NCI-H1417 (cell line): ENCODE measurements at places on chromosomes 1 and 21.
A peak's percentile ranks its signal among the peaks of the same experiment; 100 is the strongest.

- peak; percentile 73 for DNase-seq
Measured at GRCh38 chr1:230548997-230549396, 93.3 kb upstream of the COG2 start.

DNA sequence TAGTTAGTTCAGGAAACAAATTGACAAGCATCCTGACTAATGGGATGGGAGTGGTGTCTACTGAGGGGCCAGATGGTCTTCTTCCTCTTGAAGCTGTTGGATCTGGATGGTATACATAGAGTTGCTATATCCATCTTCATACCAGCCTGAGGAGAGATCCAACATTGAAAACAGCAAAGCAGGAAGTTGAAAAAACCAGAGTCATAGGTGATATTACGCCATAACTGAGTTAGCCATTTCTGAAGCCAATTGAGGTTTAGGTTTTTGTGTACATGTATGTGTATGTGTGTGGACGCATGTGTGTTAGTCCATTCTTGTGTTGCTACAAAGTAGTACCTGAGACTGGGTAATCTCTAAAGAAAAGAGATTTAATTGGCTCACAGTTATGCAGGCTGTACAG is 2.3 kb upstream of the TSPAN2 start:
- no peak for DNase-seq

DNA sequence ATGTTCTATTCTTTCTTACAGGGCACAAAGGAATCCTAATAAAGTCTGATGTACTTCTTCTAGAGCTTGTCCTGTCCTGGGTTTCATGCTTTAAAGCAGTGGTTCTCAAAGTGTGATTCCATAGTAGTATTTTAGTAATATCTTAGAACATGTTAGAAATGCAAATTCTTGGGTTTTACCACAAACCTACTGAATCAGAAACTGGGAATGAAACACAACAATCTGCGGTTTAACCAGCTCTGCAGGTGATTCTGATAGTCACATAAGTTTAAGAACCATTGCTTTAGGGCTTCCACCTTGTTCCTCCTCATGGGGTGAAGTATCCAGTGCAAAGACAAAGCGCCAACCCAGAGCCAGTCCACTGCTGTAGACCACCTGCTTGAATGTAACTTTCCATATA is 41.1 kb downstream of the NGF start:
- DNase-seq: no peak

GRCh38 chr1:207006083-207006482 is 26.5 kb downstream of the C1orf116 start:
- DNase-seq: no peak

GRCh38 chr1:197178998-197179397 is 32.5 kb upstream of the ASPM start:
- no peak for DNase-seq

DNA sequence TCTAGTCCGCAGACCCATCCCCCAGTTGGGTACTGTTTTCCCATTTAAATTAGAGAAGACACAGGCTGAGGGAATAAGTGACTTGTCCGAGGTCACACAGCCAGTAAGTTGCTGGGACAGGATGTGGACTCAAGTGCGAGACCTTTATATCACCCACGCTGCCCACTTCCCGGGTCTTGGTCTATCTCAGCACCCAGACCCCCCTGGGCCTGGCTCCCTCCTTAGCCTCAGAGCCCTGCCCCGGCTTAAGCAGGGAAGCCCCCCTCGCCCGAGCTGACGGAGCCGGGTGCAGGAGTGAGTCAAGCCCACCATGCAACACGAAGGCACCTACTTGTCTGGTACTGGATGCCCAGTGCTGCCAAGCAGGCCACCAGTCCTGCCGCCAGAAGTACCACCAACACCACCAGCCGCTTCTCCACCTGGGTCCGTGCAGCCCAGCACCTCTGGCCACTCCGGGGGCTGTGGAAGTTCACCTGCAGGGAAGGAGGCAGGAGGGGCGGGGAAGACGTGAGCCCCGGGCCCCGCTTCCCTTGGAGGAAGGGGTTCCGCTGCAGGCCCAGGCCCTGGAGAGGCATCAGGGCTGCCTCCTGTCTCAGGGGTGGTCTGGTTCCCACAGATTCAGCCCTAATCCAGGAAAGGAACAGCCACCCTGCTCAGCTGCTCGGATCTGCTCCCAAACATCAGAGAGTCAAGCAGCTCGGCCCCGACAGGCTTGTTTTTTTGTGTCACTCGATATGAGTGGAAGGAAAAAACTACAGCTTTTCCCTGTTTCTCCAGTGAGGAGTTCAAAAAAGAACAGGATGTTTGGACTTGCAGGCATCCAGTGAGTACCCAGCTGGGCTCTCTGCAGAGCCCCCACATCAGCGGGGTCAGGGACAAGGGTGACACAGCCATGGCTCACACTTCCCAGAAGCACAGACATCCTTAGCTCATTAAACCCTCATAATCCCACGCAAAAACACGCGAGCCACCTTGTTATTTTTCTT is 11.1 kb downstream of the ECE1 start:
- DNase-seq: no peak

GRCh38 chr1:68149110-68149798 is 83.1 kb downstream of the WLS start:
- DNase-seq: no peak

- DNase-seq: no peak
Measured at GRCh38 chr1:58971629-58972140, 187.8 kb upstream of the JUN start.

GRCh38 chr1:45479039-45479748 is 11.8 kb downstream of the TESK2 start:
- no peak for DNase-seq

DNA sequence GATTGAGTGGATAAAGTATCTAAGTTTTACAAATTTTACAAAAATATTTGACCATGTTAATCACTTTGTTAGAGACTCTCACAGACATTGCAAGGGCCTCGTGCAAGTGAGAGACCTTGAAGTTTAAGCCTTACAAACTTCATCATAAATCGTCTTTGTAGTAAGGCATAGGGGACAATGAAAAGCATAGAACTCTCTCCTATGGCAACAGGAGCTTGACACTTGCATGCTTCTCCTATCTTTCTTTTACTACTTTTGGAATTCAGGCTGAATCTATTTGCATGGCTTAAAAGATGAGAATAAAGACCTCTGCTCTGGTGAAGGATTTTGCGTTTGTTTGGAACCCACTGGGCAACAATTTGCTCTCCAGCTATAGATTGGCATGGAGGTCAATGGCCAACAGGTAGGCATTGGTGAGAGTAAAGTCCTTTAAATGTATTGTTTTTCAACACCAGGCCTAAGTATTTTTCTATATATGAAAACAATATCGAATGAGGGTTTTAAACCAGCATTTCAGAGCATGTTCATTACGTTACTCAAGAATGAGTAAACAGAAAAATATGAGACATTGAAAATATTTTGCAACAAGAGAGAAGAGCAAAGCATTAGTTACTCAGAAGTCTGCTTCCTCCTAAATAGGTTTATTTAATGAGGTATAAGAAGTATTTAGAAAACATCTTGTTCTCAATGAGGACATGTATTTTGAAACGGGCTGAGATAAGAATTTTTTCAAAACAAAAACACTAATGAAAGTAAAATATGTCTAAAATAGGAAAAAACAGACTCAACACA is 192.2 kb downstream of the TGFB2 start:
- no peak for DNase-seq

GRCh38 chr1:36834586-36834985 is 199.7 kb downstream of the GRIK3 start:
- no peak for DNase-seq

DNA sequence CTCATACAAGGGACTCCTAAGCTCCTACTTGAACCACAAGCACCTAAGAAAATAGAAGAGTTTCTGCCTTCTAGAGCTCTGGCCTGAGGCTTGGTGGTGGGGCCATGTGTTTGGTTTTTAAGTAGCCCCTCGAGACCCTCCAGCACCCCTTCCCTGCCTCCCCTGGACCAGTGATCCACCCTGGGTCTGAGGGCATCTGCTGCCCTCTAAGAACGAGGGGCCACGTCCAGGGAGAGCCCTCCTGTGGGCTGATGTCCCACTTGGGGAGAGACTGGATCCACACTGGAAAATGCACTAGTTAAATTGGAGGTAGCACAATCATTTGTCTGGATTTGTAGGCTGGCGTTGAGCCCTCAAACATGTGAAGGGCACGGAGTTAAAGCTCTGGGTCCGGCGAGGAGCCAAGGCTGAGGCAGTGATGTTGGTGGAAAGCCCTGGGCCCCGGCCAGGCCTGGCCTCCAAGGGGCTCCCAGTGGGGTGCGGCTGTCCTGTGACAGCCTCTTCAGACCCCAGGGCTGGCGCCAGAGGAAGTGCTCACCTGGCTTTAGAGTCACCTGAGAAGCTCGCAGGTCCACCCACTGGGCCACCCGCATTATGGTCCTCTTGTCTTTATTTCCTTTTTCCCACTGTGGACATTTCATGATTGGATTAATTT is 65.2 kb downstream of the SLC37A1 start:
- DNase-seq: no peak

DNA sequence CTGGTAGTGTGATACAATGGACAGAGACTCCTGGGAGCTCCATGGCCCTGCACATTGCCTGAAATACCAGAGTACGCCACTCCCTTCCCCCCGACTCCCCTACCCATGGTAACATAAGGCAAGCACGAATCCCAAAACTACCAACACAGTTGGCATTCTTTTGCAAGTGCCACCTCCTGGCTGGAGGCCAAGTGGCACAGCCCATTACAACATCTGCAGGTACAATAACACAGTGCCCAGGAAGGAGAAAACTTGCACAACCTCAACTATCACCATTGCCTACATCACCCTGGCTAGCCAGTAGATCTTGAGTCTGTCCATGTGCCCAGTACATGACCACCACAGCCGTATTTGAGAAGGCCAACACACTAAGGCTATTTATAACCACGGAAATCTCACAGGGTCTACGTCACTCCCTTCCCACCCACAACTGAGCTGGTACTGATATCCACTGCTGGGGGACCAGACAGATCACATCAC is 11.7 kb downstream of the ADAMTS1 start:
- DNase-seq: no peak

DNA sequence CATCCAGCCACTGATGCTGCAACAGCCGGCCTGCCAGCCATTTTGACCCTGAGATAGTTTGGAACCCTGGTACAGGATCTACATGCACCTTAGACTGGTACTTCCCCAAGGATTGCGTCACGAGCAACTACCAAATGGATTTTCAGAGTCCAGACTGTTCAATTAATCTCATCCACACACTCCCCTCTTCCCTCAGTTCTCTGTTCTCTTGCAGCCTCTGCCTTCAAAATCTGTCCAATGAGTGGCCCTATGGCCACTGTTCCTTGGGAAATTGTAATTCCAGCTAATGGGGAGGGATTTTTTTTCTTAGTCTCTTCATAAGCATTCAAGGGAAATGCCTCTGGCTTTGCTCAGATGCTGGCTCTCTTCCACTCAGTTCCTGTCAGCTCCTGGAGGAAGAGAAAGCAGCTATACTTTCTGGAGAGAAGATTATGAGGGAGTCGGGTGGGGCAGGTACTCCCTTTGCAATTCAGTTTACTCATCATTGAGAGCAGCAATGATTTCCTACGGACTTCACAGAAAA is 19.8 kb upstream of the UAP1 start:
- no peak for DNase-seq

DNA sequence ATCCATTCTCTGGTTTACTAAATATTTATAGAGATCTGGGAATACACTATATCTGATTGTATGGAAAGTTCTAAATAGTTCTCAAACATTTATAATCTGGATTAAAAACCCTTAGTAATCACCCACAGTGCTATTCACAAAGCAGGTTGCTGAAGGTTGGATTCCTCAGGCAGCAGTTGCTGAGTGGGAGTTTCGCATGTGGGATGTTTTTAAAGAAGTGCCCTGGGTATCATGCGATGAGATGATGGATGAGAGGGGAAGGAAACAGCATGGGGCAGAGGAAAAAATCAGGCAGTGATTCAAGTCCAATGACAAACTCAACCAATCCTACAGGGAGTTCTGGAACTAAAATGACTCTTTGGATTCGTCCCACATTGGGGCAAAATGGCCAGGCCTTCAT is 85.3 kb upstream of the GALNT2 start:
- DNase-seq: no peak

- DNase-seq: peak; percentile 84
Measured at GRCh38 chr21:35294231-35294898, 245.3 kb upstream of the RUNX1 start.

DNA sequence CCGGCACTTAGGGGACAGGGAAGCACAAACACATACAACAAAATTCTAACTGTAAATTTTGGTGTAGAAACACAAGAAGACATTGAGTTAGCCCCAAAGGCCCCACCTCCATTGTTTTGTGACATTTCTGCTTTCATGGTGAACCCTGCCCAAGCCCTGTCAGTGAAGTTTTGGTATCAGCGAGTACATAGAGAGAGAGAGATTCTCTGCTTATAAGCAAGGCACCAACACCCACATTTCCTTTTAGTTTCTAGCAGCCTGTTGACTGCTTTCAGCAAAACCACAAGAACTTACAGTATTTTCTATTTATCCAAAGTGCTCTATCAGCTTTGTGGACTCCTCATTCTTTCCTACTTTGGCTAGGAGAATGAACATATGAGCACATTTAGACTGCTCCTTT is 24.0 kb downstream of the ZNF124 start:
- DNase-seq: no peak
